ENCODE measurements at places on chromosomes 7 and 10.
A peak's percentile ranks its signal among the peaks of the same experiment; 100 is the strongest.

GRCh38 chr7:134478707-134479106 is 19.8 kb upstream of the AKR1B1 start:
- no peak for DNase-seq

DNA sequence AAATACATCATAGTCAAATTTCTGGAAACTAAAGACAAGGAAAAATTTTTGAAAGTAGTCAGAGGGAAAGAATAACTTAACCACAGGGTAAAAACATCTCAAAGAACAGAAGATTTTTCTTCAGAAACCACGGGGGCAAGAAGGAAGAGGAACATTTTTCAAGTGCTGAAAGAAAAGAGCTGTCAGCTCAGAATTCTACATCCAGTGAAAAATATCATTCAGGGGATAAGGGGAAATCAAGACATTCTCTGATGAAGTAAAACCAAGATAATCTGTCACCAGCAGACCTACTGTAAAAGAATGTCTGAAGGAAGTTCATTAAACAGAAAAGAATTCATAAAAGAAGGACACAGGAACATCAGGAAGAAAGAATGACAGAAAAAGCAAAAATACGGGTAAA is 111.2 kb upstream of the TMEM72 start:
- DNase-seq = no peak

DNA sequence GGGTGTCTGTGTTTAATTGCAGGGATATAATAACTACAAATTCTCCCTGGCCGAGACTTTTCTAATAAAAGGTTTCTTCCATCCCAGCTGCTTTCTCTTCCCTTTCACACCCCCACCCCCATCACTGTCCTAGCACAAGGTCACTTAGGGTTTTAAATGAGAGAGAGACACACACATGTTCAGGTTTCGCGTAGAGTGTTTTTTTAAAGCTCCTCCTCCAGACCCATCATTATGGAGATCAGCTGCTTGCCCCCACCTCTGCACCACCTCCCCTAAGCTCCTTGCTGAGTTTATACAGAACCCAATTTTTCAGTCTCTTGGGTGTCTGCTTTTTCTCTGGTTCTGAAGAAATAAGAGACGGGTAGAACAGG is 18.6 kb downstream of the LRMDA start:
- no peak for DNase-seq

DNA sequence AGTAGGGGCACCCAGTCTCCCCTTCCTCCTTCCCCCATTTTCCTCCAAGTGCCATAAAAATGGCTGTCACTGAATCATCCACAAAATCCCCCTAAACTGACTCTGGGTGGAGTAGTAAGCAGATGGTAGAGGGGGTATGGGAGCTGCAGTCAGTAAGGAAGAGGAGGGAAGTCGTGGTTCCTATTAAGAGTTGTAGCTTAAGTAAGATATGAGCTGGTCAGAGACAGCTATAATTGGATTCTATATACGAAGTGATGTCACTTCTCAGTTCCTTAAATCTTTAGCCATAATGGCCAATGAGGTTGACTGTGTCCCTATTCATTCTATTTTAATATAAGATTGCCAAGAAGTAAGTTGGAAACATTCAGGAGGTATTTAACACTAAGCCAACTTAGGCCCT is 131.7 kb downstream of the SLC16A9 start:
- DNase-seq = no peak

GRCh38 chr10:128210215-128211063 is 84.2 kb upstream of the MKI67 start:
- no peak for DNase-seq

DNA sequence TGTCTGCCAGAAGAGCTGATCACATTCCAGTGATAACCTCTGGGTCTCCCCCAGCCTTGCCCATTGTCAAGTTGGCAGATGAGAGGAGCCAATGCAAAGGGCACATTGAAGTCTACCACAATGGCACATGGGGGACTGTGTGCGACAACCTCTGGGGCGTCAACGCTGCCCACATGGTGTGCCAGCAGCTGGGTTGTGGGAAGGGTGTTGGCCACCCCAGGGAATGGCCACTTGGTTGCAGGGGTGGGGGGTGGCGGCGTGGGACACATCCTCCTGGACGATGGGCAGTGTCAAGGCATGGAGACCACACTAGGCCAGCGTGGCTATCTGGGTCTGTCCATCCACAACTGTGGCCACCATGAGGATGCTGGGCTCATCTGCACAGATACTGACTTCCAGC is 43.4 kb downstream of the CUZD1 start:
- no peak for DNase-seq

DNA sequence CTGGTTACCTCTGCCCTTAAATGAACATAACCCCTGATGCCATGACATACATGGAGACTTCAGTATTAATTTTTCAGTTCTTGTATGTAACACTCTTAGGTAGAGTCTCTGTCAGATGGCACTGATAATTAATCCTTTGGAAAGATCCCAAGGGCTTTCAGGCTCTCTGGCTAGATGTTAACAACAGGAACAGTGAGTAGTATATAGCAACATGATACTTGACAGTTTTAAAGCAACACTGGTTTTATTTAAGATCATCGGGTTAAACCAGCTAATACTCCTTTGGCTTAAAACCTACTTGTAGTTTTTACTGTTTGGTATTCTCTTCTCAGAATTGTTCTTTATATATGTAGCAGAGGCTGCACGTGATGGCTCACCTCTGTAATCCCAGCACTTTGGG is 27.3 kb downstream of the AHCYL2 start:
- no peak for DNase-seq

DNA sequence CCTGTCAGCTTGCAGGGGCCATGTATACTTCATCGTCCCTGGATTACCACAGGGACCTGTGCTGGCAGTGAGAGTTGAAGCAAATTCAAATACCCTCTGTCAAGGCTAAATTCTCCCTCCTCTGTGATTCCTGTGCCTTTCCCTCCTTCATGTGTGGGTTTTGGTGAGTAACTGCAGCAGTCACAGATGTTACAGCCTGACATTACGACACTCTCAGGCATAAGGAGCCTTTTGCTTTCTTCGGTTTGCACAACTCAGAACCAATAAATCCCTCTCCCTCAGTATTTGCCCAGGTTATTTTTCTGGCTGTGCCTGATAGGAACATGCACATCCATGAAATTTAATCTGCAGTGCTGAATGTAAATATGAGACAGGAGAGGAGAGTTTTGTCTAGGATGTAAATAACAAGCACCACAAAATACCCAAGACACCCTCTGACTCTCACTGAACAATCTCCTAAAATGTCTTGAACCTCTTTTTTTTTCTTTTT is 997.2 kb upstream of the GHITM start:
- DNase-seq = no peak

DNA sequence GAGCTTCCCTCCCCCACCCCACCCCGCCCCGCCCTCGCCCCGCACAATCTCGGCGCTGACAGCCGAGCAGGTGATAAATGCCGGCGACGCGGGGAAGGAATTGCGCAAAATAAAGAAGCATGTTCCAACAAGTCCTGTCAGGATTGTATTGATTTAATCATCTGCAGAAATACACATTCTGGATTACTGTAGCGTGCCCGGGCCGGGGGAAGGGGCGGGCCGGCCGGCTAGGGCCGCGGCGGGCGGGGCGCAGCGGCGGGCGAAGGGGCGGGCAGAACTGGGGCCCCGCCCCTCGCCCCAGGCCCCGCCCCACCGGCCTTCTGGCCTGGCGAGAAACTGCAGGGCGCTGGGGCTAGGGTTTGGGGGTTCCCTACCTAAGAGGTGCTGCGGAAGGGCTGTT is 88.9 kb upstream of the PAX2 start:
- DNase-seq = no peak

GRCh38 chr10:30062582-30062981 is 3.2 kb upstream of the JCAD start:
- DNase-seq = no peak

GRCh38 chr10:30052062-30052461 is 7.3 kb downstream of the JCAD start:
- DNase-seq = no peak

DNA sequence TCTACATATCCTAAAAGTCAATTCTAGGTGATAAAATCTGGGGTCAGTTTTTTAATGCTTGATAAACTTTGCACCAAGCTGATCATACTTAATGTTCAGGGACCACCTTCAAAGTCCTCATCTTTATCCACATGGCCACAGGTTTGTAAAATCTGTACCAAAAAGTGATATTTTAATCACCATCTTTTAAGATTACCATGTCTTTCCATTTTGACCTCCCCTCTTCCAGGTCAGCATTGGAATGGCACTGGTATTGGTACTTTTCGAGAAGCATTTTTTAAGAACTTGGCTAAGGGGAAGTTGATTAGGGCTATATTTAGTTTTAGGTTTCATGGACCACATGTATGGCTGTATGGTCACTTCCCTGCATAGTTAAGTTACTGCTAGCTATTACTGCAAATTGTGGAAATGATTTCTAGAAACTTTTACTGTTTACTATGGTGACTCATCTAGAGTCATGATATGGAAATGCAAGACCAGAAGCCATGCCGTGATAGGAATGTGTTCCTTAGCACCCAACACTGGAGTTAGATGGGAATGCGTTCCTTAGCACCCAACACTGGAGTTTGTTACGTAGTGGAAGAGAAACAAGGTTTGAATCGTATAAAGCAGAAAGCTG is 50.8 kb upstream of the ABLIM1 start:
- no peak for DNase-seq

GRCh38 chr10:125491381-125491780 is 191.6 kb downstream of the TEX36 start:
- no peak for DNase-seq

DNA sequence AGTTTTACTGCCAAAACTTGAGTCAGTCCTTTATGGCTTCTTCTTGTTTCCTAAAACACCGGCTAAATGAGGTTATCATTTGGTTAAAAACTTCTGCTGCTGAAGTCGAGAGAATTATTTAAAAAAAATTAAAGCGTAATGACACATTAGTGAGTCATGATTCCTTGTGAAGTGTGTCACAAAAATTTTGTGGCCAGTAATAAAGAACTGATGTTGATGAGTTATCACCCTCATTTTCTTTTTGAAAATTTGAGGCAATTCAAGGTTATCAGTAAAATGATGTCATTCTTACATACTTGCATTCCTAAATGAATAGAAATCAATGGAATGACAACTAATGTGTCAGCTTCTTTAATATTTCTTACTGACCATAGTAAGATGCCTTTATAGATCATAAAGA is 427.4 kb downstream of the SORCS3 start:
- DNase-seq = no peak

DNA sequence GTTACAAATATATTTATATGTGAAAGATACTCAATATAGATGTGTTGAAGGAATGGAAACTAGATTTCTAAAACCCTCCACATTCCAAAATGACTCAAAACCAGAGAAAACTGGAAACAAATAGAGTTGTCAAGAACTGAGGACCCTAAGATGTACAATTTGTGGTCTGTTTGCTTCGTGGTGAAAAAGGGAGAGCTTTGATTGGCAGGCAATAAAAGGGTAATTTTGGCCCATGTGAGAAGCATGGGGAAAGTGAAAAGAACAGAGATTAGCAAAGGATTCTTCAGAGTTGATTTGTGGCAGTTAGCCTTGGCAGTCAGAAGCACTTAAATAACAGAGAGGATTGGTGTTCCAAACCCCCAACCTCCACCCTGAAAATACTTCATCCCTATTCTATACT is 37.1 kb upstream of the DKK1 start:
- DNase-seq = no peak

DNA sequence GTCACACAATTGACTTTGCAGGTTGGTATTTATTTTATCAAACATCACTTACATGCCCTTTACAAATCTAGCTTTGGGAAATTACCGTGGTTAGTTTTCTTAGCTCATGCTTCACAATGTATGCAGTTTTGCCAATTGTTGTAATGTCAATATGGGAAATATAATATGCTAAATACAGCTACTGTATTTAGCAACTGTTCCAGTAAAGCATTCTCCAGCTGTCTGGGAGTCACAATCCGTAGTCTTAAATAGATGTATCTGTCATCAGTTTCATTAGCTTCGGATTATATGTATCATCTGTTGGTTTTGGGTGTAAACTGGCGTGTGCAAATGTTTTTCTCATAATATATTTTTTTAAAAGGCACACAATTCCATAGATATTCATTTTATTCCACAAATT is 19.4 kb upstream of the AHR start:
- DNase-seq = no peak

DNA sequence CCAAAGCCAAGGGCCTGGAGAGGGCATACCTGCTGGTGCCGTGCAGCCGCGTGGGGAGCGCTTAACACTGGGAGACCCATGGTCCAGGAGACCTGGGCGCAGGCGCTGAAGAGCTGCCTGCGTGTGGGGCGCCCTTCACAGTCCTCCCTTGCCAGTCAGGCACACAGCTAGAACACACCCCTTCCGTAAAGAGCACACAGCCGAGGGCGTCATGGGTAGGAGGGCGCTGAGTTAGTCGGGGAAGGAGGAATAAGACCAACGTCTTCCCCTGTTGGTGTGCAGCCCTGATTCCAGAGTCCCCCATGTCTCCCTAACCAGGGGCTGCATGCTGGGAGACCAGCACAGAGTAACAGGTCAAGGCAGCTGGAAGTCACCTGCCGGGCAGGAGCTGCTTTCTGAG is 273.9 kb downstream of the USP6NL start:
- no peak for DNase-seq

- DNase-seq = peak; percentile 22
Observed at GRCh38 chr10:124289851-124290795, 128.6 kb downstream of the OAT start.

GRCh38 chr7:157021871-157022680 is 11.6 kb upstream of the MNX1 start:
- no peak for DNase-seq

- DNase-seq = no peak
Observed at GRCh38 chr7:98251231-98251600, 816 bp downstream of the TECPR1 start.

- no peak for DNase-seq
Observed at GRCh38 chr7:150368884-150369747, 494 bp downstream of the REPIN1 start.

DNA sequence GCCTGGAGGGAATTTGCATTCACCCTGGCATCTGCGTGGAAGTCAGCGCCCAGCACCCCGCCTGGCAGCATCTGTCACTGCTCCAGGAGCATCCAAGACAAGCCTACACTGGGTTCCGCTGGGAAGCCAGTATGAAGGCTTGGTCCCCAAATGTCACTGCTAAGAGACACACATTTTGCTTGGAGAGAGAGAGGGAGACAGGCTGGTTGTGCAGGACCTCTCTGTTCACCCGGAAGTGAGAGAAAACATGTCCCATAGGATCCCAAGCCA is 119.5 kb downstream of the SEC23IP start:
- no peak for DNase-seq

GRCh38 chr7:134886353-134887057 is 99.8 kb upstream of the AGBL3 start:
- DNase-seq = no peak

- DNase-seq = no peak
Observed at GRCh38 chr10:86007171-86007570, 359.4 kb downstream of the GRID1 start.

- no peak for DNase-seq
Observed at GRCh38 chr7:82700741-82701140, 257.2 kb upstream of the CACNA2D1 start.

GRCh38 chr10:118076705-118077104 is 30.0 kb upstream of the RAB11FIP2 start:
- no peak for DNase-seq

DNA sequence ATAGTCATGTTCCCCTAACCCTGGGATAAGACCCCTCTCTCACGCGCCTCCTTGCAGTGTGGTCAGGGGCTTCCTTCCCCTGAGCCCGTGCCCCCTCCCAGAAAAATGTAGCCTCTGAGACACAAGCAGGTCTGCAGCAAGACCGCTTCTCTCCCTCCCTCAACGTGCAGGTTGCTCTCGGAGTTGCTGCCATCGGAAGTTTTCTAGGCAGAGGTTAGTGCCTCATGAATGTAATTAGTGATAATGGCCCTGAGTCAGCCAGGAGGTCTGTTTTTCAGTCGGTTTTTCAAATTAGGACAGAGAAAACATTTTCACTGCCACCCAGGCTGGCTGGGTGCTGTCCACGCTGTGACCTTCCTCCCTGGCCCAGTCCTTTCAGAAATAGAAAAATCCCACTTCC is 43.2 kb upstream of the PRLHR start:
- no peak for DNase-seq

All from omental fat pad (tissue), 4 donors.